Kidney (tissue), 22 donors: ENCODE measurements at places on chromosomes 1 and 21.

DNA sequence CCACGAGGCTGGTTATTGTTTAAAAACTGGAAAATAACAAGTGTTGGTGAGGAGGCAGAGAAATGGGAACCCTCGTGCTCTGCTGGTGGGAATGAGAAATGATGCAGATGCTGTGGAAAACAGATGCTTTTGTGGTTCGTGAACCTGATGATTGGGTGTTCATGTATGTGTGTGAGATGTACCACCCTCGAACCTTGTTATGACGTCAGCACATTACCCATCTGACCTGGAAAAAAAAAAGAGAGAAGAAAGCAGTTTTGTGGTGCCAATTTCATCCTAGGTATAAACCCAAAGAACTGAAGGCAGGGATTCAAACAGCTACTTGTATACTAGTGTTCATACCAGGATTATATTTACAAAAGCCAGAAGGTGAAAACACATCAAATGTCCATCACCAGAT, 6.4 kb upstream of the CFAP107 start:
- no peak for DNase-seq

DNA sequence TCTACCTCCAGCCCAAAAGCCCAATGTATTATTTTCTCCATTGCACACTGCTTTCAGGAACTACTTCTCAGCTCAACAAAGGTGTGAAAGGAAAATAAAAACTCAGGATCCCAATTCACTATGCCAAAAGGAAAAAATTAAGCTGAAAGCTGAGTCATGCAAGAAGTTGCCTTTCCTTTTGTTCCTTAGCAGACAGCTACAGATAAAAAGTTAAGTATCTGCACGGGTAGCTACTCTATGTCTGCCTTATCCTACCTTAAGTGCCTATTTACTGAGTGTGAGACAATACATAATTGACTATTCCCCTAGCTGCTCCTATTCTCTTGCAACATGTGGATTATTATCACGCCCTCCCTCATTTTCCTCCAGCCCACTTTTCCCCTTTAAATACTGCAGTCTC, 84.1 kb downstream of the ADCY10 start:
- no peak for DNase-seq

DNA sequence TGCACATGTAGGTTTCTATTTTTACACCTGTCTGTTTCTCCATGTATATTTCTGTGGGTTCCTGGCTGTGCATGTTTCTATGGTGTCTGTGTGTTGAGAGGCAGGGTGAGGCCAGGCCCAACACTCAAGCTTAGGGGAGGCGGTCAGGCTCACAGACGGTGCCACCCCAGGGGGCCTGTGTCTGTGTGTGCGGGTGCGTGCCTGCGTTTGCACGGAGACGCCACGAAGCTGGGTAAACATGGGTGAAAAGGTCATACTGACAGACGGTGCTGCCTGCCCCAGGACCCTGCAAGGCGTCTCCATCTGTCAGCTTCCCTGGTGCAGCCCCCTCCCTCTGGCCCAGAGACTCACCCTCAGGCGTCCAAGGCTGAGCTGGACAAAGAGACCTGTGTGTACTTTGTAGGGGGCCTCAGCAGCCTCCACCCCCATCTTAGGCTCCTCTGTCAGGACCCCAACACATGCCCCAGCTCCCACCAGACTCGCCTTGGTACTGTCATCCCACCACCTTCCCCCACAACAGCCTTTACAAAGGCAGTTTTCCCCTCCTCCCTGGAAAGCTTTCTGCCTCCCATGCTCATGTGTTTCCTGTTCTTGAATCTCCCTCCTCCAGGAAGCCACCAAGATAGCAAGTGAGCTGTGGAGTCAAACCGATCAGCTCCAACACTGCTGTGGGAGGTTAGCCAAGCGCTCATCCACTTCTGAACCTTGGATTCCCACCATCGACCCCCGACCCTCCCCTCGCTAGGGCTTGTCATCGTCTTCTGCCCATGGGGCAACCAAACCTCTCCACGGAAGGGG, 34.1 kb downstream of the PTPRF start:
- DNase-seq = no peak

- DNase-seq = no peak
These were observed 99.0 kb downstream of the ZZZ3 start for GRCh38 chr1:77583483-77583882.

GRCh38 chr1:155974208-155975115, 3.9 kb downstream of the ARHGEF2 start:
- no peak for DNase-seq

GRCh38 chr1:42955311-42956063, 3.2 kb downstream of the SLC2A1 start:
- DNase-seq = no peak

DNA sequence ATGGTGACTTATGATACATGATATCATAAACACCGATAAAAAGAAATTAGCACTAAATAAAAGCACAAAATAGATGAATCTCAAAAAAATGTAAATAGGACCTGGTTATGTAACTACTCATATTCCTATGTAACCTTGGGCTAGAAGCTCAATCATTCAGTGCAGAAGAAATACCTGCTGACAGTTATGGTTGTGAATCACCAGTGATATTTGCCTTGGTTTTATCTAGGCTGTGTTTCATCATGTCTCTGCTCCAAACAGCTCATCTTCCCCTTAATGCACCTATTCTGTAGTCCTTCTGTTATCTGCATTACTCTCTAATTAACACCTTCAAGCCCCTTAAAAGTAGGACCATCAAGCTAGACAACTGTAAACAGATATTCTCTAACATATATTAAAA, 16.3 kb upstream of the PIGC start:
- DNase-seq = no peak
